ENCODE measurements at places on chromosomes 7 and 10.

DNA sequence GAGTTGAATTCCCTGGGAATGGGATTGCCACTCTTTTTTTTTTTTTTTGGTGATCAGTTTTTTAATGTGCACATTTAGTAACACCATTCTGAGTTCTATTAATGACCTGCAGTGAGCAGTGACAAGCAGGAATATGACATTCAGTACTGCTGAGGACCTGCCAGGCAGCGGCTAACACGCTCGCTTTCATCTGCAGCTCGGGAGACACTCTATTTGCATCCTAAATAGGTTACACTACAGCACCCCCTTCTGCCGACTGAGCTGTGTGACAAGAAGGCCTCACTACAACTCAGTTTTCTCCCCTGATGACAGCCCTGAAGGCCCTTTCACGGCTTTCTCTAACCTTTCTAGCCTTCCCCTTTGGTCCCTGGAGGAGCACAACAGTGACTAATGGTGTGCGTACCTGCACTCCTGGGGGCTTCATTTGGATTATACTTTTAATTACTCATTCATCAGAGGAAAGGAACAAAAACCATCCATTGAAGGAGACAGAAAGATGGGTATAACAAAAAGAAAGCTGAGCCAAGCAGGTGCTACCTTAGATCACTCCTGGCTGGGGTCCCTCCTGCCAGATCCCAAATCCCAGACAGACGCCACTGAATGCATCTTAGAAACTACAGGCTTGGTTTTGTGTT is 872.4 kb downstream of the LRMDA start:
- DNase-seq, result no peak

GRCh38 chr7:109611656-109612055 is 1042.0 kb downstream of the DNAJB9 start:
- no peak for DNase-seq

GRCh38 chr10:12703813-12704212 is 297.7 kb downstream of the CCDC3 start:
- no peak for DNase-seq

GRCh38 chr10:110788620-110789385 is 82.9 kb upstream of the PDCD4 start:
- no peak for DNase-seq

- DNase-seq, result no peak
These were observed 40.9 kb downstream of the CDH23 start for GRCh38 chr10:71437537-71438092.

DNA sequence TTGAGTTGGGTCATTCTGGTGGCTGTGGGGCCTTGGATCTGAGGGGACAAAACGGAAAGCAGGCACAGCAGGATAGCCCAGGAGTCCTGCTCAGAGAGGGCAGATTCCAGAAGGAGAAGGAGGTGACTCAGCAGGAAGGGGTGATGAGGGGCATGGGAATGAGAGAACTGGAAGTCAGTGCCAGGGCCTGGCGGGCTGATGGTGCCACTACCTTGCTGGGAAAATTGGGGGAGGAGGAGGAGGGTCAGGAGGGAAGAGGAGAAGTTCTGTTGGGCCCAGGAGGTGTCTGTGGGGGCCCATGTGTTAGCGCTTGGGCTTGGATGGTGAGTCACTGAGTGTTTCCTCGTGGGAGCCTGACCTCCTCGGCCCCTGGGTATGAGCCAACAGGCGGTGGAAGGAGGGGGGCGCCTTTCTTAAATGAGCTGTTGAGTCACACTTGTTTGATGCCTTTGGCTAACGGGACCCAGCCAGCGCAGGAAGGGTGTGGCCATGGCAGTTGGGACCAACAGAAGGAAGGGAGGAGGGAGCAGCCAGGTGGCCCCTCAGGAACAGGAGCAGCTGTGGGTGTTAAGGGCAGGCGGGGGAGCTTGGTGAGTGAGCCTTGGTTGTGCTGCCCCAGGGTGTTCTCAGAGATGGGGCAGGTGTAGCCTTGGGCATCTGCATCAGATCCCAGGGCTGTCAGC is 130.0 kb upstream of the BTBD16 start:
- DNase-seq, result no peak

- no peak for DNase-seq
These were observed 1.1 kb downstream of the STRA8 start for GRCh38 chr7:135234727-135235126.

Measured in stimulated activated CD8-positive, alpha-beta memory T cell treated with anti-CD3 and anti-CD28 coated beads, Interleukin-4, amount 100 ng/mL, for 24 hours (primary cell).